ENCODE measurements at places on chromosomes 2 and 18.

DNA sequence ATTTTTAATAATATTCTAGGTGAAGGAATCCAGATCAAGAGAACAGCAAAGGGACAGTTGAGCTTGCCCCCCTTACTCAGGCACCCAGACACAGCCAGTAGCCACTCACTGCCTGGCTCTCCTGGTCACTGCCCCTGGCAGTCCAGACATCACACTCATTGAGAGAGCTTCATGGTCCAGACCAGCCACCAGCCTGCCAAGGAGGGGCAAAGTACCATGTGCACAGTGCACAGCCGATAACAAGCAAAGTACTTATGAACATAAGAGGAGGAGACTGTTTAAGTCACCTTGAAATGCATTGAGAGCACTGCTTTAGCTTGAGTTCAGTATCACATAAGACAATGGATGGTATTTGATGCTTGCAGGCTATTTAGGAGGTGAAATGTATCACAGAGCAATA, 21.6 kb upstream of the CYRIA start:
- no peak for DNase-seq

DNA sequence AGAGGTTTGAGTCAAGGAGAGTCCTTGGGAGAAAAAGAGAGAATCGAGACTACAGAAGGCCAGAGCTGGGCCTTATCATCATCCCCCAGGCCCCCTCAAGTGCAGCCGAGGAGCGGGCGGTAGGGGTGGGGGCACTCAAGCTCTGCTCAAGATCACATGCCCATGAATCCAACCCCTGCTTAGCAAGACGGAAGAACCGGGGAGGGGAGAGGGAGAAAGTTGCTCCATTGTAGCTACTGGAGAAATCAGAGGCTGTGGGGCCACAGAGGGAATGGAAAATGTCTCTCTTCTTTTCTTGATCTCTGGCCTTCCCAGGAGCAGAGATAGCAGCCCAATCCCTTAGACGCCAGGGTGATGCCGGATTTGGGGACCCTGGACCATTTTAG, 14.6 kb downstream of the SLC4A3 start:
- DNase-seq: no peak

DNA sequence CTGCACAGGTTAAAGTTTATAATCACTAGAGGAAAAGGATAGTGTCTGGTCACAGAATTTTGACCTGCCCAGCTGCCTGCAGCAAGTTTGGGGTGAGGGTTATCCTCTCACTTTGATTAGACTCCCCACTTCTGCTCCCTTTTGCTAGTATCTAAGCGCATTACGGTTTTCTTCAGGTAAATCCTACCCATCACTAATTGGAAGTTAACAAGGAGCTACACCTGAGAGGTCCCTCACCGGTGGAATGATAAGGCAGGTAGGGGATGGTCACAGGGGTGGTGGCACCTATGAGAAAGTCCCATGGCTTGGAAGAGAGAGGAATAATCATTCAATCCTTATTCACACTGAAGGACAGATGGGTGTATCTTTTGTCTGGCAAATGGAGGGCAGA, 7.6 kb downstream of the BCL2 start:
- no peak for DNase-seq

GRCh38 chr2:106284691-106285202, 90.6 kb upstream of the UXS1 start:
- DNase-seq: no peak

- DNase-seq: no peak
Measured at GRCh38 chr18:47680488-47680887, 250.0 kb downstream of the SMAD2 start.

- DNase-seq: no peak
Measured at GRCh38 chr2:62966991-62967390, 83.6 kb upstream of the OTX1 start.

DNA sequence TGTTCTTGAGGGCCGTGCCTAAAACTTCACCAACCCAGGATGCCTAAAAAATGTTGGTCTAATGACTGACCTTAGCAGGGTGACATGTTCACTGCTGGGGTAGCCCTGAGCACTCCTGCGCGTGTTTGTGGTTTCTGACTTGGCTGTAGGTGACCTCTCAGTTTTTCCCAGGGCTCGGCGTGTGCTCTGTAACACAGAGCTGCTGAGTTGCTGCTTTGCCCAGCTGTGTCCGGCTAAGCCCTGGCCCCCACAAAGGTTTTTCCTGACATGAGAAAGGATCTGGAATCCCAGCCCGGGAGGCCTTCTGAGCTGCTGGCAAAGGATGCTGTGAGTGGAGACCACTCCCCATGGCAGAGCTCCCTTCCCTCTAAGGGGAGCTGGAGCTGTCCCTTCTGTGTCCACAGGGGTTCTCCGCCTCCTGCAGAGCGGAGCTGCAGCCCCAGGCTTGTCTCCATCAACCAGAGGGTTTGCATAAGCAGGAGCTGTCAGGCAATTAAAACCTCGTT, 52.7 kb downstream of the CRIM1 start:
- DNase-seq: peak; percentile 85

GRCh38 chr2:144325086-144325485, 194.8 kb downstream of the ZEB2 start:
- DNase-seq: peak; percentile 49

GRCh38 chr2:212998626-212999359, 152.6 kb downstream of the IKZF2 start:
- DNase-seq: peak; percentile 41

DNA sequence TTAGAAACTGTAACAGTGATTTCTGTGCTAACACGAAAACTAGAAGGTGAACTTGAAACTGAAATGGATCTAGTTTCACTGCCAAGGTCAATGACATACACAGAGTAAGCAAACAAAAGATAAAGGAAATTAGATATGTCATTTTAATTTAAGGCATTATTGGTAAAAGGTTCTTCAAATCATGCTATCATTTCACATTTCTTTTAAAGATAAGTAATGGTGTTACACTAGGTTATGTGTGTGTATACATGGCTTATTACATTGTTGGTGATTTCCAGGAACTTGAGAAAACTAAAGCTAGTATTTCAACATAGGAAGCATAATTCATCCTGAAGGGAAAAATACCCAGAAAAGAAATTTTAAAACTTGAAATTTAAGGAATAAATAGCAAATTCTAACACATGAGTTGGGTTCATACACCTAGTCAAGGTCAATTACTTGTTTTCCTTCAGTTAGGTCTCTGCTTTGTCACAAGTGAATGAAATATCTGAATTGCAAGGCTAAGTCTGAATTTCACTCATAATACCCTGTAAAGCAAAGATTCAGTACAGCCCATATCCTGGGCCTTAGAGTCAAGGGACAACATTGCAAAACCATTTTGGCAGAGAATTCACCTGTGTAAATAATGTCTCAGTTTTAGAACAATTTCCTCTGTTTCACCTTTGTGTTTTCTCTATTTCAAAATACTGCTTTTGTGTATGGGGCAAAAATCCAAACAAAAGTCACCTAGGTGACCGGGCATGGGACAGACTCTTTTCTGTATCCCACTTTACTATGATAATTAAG, 141.6 kb downstream of the SRBD1 start:
- no peak for DNase-seq

GRCh38 chr2:131543385-131543891, 15.8 kb downstream of the CCDC74A start:
- no peak for DNase-seq

- no peak for DNase-seq
Measured at GRCh38 chr2:16346671-16347070, 319.0 kb downstream of the CYRIA start.

GRCh38 chr2:9539531-9539930, 16.1 kb downstream of the ADAM17 start:
- DNase-seq: peak; percentile 62

DNA sequence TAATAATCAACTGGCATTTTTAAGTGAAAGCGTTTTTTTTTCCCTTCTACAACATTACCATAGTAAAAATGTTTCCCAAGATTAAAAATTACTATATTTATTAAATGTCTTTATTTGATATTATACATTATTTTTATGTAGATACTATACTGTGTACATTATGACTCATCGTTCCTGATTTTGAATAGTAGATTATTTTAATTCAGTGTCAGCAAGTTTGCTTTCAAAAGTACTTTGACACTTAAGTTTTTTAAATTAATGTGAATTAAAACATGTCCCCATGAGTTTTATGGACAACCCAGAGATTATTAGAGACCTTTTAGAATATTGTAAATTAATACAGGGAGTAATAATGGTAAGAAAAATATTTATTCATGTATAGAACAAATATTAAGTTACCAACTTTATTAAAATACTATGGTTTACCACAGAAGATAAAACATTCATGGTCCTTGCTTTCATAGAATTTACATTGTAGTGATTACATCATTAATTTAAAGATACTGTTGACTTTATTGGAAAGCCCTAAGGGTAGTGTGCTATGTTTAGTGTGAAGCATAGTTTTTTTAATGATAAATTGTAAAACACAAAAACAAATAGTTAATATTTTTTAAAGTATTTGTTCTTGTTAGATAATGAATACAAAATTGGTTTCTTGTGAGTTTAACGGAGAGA, 21.9 kb downstream of the DYNC1I2 start:
- DNase-seq: no peak

- peak; percentile 85 for DNase-seq
Measured at GRCh38 chr2:100292022-100292580, 30.2 kb downstream of the LONRF2 start.

- DNase-seq: no peak
Measured at GRCh38 chr2:222459983-222460382, 35.6 kb downstream of the SGPP2 start.

DNA sequence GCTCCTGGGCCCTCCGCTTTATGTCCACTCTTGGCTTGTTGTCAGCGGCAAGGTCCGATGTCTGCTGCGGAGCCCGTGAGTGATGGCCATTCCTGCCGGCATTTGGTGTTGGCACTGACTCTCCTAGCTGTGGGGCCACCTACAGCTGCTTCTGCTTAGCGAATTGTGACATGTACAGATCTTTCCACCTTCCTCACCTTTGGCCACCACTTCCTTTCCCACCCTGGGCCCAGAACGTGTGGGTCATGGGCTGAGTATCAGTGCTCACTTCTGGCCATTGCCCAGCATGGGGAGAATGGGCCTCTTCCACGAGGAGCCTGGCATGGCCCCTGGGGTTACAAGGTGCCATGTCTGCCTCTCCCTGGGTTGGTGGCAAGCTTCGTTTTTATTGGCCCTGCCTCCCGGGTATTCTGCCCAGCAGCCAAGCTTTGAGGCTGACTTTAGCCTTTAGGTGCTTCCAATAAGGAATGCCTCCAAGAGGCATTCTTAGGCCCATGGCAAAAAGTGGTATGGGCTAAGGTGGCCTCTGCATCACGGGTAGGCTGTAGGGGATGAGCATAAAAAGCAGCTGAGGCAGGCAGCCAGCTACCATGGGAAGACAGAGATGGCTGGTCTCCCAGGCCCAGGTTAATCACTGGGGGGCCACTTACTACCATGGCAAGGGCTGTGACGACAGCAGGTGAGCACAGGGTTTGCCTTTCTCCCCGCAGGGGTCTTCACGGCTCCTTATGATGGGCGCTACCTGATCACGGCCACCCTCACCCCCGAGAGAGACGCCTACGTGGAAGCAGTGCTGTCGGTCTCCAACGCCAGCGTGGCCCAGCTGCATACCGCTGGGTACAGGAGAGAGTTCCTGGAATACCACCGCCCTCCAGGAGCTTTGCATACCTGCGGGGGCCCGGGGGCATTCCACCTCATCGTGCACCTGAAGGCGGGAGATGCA, 65.8 kb downstream of the EMILIN2 start:
- no peak for DNase-seq

DNA sequence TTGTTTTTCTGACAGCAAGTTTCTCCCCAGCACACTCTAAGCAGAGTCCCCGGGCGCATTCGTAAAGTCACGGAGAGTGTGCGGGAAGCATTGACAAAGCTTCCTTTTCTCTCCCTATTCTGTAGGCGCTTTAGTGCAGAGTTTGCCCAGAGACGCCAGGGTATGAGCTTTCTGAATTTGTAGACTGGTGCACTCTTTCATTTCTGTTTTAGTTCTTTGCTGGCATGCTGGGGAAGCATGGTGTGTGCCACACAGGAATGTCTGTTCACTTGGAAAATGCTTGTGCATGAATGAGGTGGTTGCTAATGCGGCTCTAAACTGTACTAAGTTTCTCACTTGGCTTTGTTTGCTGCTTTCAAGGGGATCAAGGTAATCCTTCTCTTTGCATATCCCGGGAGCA, 102.6 kb downstream of the RTN4 start:
- DNase-seq: no peak

DNA sequence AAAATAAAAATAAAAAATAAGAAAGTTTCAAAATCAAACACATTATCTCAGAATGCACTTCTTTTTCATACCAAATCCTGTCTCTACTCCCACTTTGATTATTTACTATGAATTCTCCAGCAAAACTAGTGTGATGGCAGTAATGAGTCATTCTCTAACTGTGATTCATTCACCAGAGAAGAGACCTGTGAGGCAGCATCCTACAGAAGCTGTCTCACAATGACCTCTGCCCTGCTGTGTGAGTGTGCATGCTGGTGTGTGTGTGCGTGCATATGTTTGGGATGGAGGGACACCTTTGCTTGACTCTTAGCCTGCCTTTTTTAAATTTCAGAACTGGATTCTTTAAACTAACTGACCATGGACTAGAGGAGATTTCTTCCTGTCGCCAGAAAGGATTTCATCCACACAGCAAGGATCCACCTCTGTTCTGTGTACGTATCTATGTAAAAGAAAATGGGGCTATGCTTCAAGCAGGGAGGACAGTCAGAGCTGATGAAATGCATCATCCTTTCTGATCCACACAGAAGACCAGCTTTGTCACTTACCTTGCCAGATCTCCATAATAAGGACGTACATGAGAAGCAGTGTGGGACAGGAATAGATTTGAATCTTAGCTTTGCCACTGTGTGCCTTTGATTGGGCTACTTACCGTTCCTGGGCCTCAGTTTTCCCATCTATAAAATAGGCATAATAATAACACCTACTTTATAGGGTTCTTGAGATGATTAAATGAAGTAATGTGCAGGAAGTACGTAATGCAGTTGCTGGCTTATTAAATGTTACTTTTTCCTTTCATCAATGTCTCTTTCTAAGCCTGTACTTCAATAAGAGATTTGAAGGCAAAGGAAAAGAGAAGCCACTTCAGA, 31.2 kb downstream of the STAMBP start:
- peak; percentile 79 for DNase-seq

- peak; percentile 98 for DNase-seq
Measured at GRCh38 chr2:195656859-195657633, at the start of gene SLC39A10. SLC39A10 (plus strand) TSS chr2:195657226; CDS start chr2:195680043, 22,817 bp downstream.

- no peak for DNase-seq
Measured at GRCh38 chr2:227150222-227150936, 13.6 kb downstream of the COL4A4 start.

- no peak for DNase-seq
Measured at GRCh38 chr18:78641689-78642231, 337.9 kb upstream of the SALL3 start.

- DNase-seq: no peak
Measured at GRCh38 chr2:160408173-160408958, 85.2 kb downstream of the RBMS1 start.

GRCh38 chr18:40867459-40867858, 1087.6 kb upstream of the PIK3C3 start:
- DNase-seq: peak; percentile 78

DNA sequence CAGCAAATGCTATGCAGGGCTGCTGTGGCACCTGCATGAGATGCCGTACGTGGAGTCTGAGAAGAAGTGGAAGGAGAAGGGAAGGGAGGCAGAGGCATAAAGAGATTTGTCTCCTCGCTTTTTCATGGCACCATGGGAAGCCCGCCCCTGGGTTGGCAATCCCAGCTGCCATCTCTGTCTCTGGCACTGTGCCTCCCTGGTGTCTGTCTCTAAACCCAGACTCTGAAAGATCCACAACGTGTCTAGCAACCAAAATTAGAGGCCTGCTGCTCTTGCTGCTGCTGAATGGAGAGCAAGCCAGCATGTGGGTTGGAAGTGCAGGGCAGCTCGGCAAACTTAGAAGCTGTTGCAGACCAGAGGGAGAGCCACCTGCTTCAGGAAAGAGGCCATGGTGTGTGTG, 53.1 kb downstream of the INO80C start:
- DNase-seq: no peak
